Stimulated activated CD8-positive, alpha-beta memory T cell treated with anti-CD3 and anti-CD28 coated beads, Interleukin-12 subunit alpha, Interleukin-12 subunit beta, amount 100 ng/mL, for 4 hours (primary cell): ENCODE measurements at places on chromosomes 12 and 14.

- DNase-seq, result no peak
Observed at GRCh38 chr12:116465856-116466255, 93.3 kb upstream of the MAP1LC3B2 start.

GRCh38 chr12:27515671-27516070 is 8.3 kb upstream of the PPFIBP1 start:
- DNase-seq, result no peak

- DNase-seq, result peak; percentile 58
Observed at GRCh38 chr12:52082988-52083637, 3.6 kb downstream of the SMIM41 start.

- no peak for DNase-seq
Observed at GRCh38 chr12:42039176-42039575, 105.5 kb downstream of the GXYLT1 start.
